ENCODE measurements at places on chromosomes 3 and 15.

- no peak for DNase-seq
Observed at GRCh38 chr3:88988906-88989305, 118.5 kb upstream of the EPHA3 start.

DNA sequence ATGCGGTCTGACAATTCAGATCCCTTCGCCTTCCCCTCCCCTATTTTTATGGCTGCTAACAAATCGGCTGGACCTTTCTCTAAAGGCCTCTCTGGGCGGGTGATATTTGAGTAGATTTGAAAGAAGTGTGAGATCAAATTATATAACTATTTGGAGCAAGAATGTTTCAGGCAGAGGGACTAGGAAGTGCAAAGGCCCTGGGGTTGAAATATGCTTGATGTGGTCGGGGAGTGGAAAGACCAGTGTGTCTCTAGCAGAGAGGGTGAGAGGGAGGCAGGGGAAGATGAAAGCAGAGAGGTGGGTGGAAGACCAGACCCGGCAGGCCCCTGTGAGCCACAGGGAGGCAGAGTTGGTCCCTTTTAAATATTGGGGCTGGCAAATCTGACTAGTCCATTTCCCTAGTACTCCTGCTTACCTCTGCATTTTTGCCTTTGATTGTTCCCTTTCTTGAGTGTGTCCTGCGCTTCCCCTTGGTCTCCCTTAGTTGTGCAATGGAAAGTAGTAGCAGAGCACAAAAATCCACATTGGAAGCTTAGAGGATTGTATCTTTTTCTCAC lies 32.3 kb downstream of the SLCO3A1 start:
- no peak for DNase-seq

DNA sequence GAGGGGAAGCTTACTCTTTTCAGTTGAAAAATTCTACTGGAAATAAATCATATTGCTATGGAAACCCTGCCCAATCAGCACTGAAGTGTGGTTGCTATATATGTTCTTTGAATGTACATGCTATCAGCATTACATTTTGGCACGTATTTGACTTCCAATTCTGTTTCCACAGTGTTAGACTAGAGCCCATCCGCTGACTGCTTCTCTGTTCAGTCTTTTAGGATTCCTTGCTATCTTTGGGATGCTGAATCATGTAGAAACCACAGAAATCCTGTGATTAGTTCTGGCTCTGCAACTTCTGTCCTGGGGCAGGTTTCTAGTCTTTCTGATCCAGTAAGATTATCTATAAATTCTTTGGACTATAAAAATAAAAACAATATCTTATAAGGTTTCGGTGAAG lies 128.2 kb upstream of the SLC7A14 start:
- no peak for DNase-seq

GRCh38 chr3:150763841-150764483 lies 993 bp upstream of the SIAH2 start:
- DNase-seq = peak; percentile 14

- DNase-seq = no peak
Observed at GRCh38 chr15:24734396-24734795, 58.8 kb downstream of the NPAP1 start.

DNA sequence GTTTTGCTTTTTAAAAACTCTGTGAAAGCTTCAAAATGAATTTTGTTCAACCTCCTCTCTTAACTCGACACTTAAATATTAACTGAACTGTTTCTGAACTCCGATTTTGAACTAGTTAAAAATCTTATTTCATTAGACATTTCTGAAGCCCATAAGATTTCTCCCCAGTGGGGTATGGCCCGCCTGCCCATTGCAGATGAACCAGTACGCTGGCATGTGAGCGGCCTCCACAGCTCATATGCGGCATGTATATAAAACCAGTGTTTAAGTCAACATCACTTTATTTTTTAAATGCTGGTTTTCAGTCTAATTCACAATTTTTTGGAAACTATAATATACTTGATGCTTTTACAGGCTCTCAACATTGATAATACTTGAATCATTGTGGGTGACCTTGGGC lies 50.2 kb downstream of the CPN2 start:
- no peak for DNase-seq

DNA sequence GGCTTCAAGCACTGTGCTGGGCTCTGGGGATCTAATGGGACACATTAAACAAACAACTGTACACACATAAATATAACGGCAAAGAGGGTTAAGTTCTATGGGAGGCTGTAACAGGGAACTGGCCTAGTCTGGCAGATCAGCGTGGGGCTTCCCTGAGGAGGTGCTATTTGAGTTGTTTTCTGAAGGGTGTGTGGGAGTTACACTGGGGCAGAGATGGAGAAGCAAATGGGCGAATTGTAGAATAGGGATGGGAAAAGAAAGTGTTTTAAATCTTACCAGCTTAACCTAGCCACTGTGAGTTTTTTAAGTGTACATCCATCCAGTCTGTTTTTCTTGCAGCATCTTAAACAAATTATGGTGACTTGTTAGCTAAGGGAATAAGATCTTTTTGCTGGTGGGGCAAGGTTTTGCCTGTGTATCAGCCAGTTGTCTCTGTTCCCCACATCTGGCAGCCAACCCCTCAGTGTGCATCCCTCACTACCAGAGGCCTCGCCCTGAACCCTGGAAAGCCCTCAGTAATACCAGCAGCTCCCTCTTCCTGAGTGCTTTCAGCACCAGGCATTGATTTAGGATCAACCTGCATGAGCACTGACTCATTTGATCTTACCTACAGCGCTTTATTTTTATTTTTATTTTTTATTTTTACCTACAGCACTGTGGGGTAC lies 10.9 kb upstream of the IL16 start:
- no peak for DNase-seq

DNA sequence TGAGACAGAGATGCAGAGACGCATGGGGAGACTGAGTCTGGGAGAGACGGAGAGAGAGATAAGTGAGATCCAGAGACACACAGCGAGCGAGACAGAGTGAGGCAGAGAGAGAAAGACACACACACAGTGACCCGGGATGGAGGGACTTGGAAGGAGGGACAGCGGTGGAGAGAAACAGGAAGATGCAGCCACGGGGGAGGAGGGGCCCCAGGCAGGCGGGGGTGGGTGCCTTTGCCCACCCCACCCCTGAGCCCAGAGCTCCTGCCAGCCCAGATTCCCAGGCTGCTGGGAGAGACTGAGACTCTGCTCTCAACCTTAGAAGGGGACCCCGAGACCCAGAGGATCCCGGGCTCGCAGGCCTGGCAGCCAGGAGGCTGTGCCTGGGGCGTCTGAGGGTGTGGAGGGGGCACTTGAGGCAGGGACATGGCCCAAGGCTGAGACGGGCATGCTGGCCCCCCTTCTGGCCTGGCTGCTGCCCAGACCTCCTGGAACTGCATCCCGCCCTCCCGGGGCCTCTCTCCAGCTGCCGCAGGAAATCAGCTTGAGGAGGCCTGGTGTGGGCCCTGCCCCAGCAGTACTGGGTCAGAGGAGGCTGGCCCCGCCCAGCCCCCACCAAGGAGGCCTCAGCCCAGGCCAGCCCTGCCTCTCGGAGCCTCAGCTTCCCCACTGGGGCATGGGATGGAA lies 18.1 kb downstream of the H1-8 start:
- DNase-seq = no peak

DNA sequence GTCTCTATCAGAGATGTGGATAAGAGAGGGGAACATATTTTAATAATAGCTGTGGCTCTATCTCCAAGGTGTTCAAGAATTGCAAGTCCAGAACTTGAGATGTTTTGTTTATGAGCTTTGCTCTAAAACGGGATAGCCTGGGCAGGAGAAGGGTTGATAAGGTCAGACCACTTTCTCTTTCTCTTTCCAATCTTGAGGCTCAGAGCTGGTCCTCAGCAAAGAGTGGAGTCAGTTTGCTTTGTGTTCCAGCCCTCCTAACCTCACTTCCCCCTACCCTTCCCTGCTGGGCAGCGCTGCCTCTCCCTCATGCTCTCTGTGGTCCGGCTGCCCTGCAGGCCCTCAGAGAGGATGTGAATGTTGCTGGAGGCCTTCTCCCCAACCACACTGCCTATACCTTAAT lies 13.8 kb downstream of the KLHL6 start:
- no peak for DNase-seq

DNA sequence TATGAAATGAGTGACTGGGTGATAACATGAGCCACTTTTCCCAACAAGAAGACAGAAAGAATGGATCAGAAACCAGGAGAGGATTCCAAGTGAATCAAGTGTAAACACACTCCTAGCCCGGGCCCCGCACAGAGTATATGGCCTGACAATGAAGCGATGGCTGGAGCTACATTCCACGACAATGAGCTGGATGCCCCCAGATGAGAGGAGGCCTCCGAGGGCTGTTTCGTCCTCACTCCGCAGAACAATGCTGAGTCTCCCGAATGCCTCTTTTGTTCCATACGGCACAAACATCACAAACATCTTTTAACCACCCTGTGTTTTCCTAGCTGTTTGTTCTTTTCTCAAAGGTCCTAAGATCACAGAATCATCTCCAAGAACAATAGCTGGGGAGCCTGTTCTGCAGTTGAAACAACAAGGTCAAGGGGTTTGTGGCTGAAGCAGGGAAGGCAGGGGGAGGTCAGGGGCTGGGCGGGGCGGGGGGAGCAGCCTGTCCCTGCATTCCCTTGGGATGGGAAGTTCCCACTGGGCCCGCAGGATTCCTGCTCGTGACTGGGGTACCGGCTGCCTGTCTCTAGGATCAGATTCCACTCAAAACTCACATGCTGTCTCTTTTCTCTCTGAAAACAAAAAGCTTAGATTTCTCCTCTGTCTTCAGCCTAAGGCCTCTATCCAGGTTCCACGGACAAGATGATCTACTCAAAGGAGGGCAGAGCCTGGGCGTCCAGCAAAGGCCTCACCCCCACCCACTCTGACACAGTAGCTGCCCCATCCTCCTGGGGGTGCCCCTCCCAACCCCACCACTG lies 151.3 kb downstream of the XXYLT1 start:
- no peak for DNase-seq

DNA sequence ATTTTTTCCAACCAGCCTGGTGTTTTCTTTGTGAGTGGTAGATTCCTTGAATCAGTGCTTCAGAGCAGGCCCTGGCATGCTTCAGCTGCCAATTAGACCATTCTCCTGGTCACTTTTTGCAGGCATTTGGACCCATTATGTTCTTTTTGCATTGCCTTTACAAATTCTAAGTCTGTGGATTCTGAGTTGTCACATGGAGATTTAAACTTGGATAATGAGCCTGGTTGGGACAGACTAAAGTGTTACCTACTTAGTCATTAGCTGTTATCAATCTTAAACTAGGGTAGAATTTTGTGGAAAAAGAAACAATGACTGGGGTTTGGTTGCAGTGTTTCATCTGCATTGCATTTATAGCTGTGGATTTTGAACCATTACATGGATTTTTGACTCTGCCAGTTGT lies 40.6 kb downstream of the ARHGEF26 start:
- DNase-seq = no peak

- peak; percentile 63 for DNase-seq
Observed at GRCh38 chr3:50316657-50317242, 5.8 kb downstream of the HYAL2 start.

DNA sequence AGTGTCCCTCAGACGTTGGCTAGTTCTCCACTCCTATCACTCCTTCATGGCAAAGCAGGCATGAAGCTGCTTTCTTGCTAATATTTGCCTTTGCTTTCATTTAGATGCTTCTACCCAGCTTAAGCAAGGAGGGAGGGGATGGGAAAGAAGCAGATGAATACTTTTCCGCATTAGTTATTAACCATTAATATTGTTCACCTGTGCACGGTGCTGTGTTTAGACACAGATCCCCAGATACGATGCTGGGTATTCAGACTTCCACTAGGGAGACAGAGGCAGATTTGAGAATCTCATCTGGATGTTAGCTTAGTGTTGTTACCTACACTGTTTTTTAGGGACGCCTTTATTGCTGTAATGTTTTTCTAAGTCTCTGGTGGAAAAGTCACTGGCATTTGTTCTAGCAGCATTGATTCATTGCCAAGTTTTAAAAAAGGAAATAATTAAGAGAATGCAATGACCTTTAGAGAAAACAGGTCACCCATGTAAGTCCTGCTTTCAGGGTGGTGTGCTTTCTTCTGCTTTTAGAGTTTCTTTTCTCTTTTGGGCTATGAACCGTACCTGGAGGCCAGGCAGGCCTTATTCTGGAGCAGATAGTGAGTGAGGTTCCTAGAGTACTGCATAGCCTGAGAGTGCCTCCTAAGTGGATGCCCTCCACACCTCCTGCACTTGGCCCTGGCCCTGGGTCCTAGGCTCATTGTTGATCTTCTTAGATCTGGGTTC lies 55.5 kb downstream of the MYZAP start:
- DNase-seq = no peak

GRCh38 chr15:26433060-26433459 lies 339.8 kb downstream of the GABRB3 start:
- DNase-seq = no peak

GRCh38 chr15:33655488-33655887 lies 312.8 kb upstream of the CHRM5 start:
- no peak for DNase-seq

DNA sequence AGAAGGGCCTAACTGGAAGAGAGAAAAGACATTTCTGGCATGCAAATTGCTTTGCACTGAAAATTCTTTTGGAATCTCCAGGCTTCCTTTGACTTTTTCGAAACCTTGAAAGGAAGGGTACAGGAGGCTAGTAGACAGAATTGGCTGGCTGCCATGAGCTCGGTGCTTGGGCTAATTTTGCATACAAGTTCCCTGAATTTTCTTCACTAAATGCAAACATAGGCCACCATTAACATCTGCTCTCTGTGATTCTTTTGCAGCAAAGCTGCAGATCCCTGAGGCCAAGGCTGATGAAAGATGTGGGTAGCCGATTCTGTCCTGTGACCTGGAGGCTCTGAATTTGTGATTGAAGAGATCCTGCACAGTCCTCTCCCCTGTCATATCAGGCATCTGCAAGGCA lies 247.8 kb upstream of the MCTP2 start:
- DNase-seq = no peak

DNA sequence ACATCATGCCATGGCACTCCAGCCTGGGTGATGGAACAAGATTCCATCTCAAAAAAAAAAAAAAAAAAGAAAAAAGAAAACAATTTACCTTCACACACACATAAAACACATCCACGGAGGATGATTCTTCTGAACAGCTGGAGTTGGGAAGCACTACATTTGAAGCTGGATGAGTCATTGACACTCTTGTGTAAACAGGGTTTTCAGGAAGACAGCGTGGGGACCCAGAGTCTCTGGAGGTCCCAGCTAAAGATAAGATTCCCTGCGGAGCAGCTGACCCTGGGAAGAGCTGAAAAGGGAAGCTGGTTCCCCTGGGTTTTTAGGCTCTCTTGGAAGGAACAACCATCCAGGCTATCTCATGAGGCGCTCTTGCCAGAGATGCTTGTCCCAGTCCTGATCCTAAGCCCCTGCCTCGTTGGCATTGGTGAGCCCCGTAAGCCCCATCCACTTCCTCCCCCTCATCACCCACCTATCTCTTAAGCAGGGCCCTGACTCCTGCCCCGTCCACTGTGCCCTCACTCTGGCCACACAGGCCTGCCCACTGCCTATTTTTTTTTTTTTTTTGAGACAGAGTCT lies 32.0 kb upstream of the FURIN start:
- DNase-seq = no peak

DNA sequence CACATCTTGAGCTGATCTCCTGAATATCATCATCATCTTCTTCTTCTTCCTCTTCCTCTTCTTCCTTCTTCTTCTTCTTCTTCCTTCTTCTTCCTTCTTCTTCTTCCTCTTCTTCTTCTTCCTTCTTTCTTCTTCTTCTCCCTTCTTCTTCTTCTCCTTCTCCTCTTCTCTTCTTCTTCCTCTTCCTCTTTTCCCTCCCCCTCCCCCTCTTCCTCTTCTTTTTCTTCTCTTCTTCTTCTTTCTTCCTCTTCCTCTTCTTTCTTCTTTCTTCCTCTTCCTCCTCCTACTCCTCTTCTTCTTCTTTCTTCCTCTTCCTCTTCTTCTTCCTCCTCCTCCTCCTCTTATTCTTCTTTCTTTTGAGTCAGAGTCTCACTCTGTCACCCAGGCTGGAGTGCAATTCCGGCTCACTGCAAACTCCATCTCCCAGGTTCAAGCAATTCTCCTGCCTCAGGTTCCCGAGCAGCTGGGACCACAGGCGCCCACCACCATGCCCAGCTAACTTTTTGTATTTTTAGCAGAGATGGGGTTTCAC lies 197.9 kb upstream of the NANOGP8 start:
- DNase-seq = no peak
